CD4-positive, alpha-beta memory T cell (primary cell): ENCODE measurements at places on chromosomes 2 and 18. TPM values are rescaled to one million over a fixed set of nuclear protein-coding genes. Genes with fewer than 3 reads are reported as not detected.

- no peak for DNase-seq
Measured at GRCh38 chr2:181697126-181697525, 16.8 kb upstream of the NEUROD1 start.

GRCh38 chr2:227413371-227413770 is 25.6 kb upstream of the SCYGR1 start:
- DNase-seq: no peak

The TEX44 gene
- total RNA-seq: not detected

GRCh38 chr2:5387406-5387805 is 304.8 kb upstream of the SOX11 start:
- DNase-seq: no peak

GRCh38 chr2:182625814-182626213 is 90.2 kb upstream of the DNAJC10 start:
- DNase-seq: no peak
